LHCN-M2 (cell line): ENCODE measurements at places on chromosomes 1 and 21. TPM values are rescaled to one million over a fixed set of nuclear protein-coding genes. Genes with fewer than 3 reads are reported as not detected.

GRCh38 chr1:30417001-30417700 lies 306.2 kb downstream of the MATN1 start:
- DNase-seq: no peak

The ATP1A4 gene
- not detected in 2 replicates for total RNA-seq

DNA sequence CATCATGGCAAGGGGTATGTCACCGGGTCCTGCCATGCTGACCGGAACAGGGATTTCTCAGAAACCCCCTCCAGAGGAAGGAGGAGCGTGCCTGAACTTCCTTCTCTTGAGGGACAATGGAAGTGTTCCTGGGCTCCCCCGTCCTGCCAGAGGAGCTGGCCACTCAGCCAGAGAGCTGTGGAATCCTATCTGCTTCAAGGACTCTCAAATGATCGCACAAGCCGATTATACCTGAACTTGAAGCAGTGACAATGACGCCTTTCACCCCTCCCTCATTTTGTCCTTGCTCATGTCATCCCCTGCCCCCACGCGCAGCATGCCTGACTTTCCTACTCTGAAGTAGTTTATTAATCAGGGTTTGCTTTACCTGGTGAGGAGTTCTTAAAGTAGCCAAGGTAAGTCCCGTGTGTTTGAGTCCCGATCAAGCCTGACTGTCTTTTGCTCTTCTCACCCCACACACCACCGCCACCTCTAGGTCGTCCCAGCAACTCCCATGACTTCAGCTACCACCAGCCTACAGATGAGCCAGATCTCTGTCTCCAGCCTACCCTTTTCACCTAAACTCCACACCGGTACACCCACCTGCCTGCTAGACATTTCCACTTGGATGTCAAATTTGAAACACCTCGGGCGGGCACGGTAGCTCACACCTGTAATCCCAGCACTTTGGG lies 25.0 kb upstream of the PRELP start:
- no peak for DNase-seq

The ZNF593OS gene
- total RNA-seq: not detected in 2 replicates

DNA sequence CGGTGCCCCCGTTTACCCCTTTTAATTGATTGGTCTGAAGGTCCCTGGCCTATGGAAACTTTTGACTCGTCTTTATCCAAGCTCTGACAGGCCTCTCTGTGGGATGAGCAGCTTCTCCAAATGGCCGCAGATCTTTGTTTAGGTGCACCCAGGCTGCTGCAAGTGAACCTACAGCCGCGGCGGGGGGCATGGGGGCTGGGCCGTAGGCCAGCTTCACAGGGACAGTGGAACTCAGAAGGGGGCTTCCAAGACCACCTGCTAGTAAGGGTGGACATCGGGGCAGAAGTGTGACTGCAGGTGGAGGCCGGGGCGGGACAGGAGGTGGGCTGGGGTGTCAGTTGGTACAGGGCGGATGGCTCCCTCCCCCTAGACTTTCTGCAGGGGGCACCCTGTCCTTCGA lies 257.5 kb downstream of the SIPA1L2 start:
- DNase-seq: no peak

DNA sequence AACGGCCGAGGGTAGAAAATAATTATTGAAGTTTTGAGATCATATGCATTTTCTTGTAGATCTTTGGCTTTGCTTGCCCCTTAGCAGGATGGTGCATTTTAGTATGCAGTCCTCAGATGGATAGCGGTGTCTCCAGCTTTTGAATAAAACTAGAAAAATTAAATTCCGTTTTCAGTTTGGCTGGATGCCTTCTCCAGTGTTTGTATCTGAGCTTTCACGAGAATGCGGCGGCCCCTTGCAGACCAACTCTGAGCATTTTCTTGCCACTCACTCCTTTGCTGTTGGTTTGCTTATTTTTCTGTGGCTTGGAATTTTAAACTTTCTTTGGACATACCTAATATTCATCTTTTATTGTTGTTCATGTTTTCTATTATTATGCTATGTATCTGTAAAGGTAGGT lies 192.6 kb downstream of the NFIA start:
- DNase-seq: no peak

The HLCS gene
- 30.9 and 34.0 TPM in 2 replicates for total RNA-seq

DNA sequence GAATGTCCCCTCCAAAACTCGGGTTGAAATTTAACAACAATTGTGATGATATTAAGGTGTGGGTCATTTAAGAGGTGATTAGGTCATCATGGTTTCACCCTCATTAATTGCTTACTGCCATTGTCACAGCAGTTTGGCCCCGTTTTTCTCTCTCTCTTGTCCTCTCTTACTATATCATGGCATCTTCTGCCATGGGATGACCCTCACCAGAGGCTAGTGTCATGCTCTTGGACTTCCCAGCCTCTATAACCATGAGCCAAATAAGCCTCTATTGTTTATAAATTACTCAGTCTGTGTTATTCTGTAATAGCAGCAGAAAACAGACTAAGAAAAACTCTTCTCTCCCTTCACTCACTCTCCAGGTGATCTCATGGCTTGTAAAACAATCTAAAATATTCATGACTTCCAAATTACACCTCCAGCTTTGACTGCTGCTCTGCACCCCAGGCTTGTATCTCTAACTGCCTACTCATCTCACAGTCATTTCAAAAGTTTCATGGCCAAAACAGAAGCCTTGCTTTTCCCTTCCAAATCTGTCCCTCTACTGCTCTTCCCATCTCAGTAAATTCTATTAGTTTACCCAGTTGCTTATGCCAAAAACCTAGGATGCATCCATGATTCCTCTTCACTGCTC lies 9.4 kb upstream of the FAM76A start:
- no peak for DNase-seq

DNA sequence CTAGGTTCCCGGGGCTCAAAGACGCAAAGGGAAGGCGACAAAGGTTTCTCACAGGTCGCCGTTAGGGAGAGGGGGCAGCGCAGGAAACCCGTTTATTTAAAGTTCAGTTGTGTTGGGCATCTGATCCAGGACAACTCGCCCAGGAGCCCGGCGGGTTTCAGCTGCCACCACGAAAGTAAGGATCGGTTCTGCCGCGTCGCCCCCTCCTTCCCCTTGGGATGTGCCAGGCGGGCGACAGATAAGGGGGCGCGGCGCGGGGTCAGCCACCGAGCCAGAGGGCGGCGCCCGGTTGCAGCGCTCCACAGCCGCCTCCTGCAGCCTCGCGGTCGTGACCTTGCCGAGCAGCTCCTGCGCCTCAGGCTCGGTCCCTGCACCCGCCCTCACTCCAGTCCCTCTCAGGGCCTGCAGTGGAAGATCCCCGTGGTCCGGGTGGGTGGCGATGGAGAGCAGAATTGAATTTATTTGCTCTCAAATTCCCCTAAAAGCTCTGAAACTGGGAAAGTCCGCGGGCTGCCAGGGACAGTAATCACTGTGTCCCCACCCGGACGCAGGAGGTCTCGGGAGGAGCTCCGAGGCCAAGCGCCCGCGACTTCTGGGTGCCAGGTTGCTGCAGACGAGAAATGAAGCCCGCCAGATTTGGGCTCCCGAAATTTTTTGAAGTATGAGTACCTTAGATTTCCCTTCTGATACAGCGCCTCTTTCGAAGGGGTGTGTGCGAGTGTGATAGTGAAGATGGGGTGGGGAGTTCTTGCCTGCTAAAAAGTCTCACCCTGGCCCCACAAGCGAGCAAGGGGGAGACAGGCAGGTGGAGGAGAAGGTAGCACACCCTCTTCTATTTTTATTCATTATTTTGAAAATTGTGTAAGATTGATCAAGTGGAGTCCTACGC lies 28.4 kb upstream of the NFIA start:
- DNase-seq: no peak

DNA sequence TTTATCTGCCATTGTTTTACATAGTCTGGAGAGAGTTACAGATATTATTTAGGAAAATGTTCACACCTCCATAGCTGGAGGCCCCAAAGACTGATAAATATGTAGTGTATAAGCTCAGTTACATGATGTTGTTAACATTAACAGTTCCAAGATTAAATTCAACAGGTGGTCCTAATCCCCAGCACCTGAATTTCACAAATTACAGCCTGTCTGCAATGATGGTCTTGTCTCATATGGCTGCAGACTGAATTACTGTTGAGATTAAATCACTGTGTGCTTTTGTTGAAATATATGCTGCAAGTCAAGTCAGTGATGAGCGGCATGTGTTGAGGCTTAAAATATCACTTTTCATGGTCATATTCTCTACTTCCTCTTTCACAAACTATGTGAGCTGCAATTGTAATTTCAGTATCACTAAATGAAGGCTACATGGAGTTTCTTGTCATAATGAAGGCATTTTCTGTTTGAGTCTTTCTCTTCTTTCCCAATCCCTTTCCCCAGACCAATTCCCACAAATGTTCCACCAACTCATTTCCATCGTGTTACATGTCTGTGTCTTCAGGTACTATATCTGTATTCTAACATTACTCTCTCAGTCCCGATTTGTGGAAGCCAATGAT lies 4.2 kb downstream of the ST6GALNAC5 start:
- DNase-seq: no peak

DNA sequence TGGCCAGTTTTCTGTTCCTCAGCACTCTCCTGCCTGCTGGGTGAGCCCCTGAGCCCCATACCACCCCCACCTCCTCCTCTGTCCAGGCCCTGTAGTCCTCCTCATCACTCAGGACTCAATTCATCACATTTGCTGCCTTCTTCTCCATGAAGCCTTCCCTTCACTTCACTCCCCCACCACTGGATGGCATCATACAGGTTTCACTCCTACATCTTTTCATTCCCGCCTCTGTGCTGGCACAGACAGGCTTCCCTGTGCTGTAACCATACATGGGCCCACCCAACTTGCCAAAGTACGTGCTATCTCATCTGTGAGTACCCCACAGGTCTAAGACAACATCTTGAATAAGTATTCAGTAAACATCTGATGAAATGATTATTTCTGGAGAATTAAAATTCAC lies 56.9 kb downstream of the SLC45A1 start:
- DNase-seq: peak; percentile 66

The CASZ1 gene
- total RNA-seq: 0.11 and 0.26 TPM in 2 replicates

The JAM2 gene
- total RNA-seq: 5.6 and 6.0 TPM in 2 replicates

DNA sequence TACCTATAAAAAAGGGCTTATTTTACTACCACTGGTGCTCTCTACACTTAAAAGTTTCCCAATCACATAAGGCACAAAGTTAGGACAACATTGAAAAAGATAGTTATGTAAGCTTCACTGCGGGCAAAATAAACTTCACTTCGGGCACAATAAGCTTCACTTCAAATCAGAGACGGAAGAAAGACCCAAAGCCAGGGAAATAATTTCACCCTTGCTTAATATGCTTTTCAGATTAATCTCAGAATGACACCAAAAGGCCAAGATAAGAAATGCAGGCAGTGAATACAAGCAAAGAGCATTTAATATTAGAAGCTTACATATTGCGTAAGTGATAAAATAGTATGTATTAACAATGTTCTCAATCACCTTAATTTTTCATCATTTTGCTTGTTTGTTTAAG lies 444.2 kb downstream of the SETD4 start:
- DNase-seq: peak; percentile 73

DNA sequence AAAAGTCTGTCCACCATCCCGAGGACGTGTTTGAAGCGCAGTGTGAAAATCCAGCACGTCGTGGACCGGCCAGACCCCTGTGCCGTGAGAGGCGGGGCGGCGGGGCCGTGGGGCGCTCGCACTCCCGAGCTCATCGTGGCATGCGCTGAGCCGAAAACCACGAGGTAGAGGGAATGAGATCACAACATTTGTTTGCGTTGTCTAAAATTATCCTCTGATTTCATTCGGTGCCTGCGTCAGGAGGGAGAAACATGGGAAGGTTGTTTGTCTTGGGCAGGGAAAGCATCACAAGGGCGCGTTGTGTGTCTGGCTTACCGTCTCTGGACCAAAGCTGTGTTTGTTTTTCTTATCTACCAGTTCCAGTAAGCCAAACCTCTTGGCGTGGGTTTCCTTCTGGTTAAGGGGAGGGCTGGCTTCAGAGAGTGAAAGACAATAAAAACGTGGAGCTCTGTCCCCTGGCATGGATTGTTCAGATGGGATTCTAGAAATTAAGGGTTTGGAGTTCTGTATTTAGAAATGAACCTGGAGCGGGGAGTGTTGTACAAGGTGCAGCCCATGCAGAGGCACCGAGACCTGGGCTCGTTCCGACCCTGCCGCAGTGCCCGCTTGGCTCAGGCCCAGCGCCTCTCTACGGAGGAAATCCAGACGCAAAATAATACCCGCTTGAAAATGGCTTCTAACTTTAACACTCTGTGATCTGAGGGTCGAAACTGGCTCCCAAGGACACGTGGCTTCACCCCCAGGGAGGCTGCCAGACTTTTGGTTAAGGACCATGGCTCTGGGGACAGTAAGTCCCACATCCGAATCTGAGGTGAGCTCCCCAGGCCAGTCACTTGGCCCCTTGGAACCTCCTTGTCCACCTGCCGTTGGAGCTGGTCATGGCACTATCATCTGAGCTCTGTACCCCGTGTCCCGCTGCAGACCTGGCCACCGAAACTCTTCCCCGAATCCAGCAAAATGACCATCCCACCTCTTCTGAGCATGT lies 68.7 kb upstream of the FAM3B start:
- DNase-seq: no peak

- peak; percentile 37 for DNase-seq
Measured at GRCh38 chr1:91809317-91809716, 76.6 kb downstream of the TGFBR3 start.
